PC-3 (cell line): ENCODE measurements at places on chromosomes 13 and 19.

GRCh38 chr13:94656176-94656575 is 54.5 kb downstream of the GPR180 start:
- no peak for DNase-seq
- no peak overlapping the region for H3K4me3 ChIP-seq
- H3K4me1 ChIP-seq = peaks cover 34% of the 10 kb centered on the region
- H3K27me3 ChIP-seq = no peaks in the 10 kb centered on the region
- H3K27ac ChIP-seq = no peak overlapping the region

GRCh38 chr19:3224346-3225168 is at the start of gene CELF5:
TSS of gene CELF5 (plus strand) at chr19:3224661. CDS start at chr19:3224740, 79 bp downstream.
- H3K27ac ChIP-seq = no peak within 1 kb of the TSS
- no peaks in the 10 kb centered on the region; the same call in 1 of the 2 replicates for H3K27me3 ChIP-seq
- no peaks in the 10 kb centered on the region for H3K4me1 ChIP-seq
- no peak within 1 kb of the TSS for H3K4me3 ChIP-seq
- DNase-seq = peak; percentile 30

- no peaks in the 10 kb centered on the region for H3K27me3 ChIP-seq
- no peaks in the 10 kb centered on the region for H3K4me1 ChIP-seq
- peak; percentile 23 for DNase-seq
Observed at GRCh38 chr13:101433895-101434294, 17.6 kb upstream of the NALCN start.

- no peaks in the 10 kb centered on the region for H3K27me3 ChIP-seq
- no peak overlapping the region for H3K27ac ChIP-seq
- H3K4me1 ChIP-seq = no peaks in the 10 kb centered on the region
- no peak for DNase-seq
Observed at GRCh38 chr13:48633700-48634099, 20.0 kb upstream of the CYSLTR2 start.

DNA sequence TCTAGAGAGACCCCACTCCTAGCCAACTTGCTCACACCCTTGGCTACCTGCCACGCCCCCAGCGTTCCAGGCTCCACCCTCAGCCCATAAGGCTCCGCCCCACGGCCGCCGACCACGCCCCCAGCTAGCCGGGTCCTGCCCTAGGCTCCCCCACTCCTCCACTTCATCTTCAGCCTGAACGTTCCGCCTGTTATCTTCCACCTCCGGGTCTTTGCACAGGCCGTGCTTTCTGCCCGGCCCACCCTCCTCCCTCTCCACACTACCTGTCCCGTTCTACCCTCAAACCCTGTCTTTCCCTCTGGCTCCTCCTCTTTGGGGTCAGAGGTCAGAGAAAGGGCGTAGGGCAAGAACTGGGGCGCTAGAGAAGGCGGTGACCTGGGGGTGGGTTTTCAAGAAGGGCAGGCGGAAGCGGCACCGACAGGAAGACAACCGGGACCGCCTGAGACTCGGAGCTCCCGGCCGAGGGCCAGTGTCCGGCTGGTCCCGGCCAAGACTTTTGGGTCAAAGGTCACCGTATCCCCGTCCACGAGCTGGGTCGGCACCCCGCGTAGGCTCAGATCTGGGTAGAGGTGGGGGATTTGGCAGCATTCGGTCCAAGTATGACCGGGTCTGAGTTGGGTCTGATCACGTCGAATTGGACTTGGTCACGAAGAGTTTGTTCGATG is 2.2 kb downstream of the PDE4C start:
- peak; percentile 29 for DNase-seq
- peaks cover 8% of the 10 kb centered on the region; the same call in 1 of the 2 replicates for H3K4me1 ChIP-seq
- peak overlapping the region; percentile 61 for H3K4me3 ChIP-seq
- peaks cover 9% of the 10 kb centered on the region for H3K27me3 ChIP-seq

- H3K27ac ChIP-seq = no peak overlapping the region
- H3K4me3 ChIP-seq = no peak overlapping the region
- no peaks in the 10 kb centered on the region for H3K36me3 ChIP-seq
Observed at GRCh38 chr19:3720349-3720917, 12.2 kb downstream of the TJP3 start.

DNA sequence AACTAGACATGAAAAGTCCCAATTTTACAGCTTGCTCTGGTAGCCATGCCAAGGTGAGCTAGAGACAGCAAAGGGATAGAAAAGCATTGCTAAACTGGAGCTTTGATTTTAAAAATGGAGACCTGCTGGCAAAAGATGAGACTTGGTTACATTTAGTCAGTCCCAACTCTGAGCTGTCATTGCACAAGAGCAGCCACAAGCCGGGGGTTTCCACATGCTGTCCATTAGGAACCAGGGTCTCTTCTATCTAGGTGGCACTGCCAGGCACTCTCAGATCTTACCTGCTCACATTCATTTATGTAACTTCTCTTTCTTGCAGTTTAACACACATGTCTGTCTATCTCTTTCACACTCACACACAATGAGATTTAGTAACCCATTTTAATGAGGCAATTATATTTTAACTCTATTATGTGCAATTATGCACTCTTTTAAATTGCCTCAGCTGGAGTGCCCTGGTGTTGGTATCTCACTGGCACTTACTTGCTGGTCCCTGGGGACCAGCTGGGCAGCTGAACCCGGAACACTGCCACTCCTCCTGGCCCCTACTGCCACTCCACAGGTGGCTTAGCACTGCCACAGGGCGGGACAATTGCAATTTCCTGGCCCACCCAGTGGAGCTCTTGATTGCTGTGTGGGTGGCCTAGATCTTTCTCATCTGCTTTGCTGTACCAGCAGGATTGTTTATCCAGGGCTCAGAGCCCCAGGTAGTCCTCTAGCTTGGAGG is 112.5 kb downstream of the COG6 start:
- no peak overlapping the region for H3K4me3 ChIP-seq
- H3K27me3 ChIP-seq = no peaks in the 10 kb centered on the region

DNA sequence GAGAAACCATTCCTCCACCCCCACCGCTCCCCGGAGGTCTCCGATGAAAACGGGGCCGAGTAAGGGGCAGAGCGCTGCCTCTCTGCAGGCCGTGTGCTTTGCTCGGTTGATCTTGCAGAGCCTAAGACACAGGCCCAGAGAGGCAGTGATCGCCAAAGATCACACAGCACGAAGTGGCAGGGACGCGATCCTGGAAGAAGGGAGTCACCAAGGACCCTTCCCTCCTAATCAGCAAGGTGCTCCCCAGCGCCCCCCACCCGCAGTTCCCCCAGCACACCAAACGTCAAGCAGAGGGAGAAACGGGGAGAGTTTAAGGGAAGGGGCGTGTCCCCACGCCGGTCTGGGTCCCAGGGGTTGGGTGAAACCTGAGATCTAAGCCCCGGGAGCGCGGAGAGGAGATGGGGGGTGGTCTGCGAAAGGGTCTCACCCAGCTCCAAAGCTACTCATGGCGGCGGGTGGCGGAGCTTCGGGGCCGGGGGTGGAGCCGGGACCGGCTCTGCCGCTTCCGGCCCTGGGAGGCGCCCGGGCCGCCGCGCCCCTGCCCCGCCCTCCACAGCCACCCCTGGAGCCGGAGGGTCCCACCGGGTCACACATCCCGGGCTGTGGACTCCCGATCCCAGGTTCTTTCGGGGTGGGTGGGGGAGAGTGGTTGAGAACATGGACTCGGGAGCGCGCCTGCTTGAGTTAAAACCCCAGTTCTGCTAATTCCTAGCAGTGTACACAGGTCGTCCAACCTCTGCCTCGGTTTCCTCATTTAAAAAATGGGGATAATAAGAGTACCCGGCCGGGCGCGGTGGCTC is at the start of gene EML2:
TSS of gene EML2 (minus strand) at position 468 of the 800 bp plus-strand sequence. CDS start at position 447, 21 bp downstream.
- H3K4me1 ChIP-seq = peaks cover 30% of the 10 kb centered on the region
- no peaks in the 10 kb centered on the region for H3K36me3 ChIP-seq
- peak; percentile 36 for DNase-seq
- peak within 1 kb of the TSS; percentile 88 for H3K4me3 ChIP-seq
- no peaks in the 10 kb centered on the region for H3K27me3 ChIP-seq
- H3K27ac ChIP-seq = peak within 1 kb of the TSS; percentile 42

DNA sequence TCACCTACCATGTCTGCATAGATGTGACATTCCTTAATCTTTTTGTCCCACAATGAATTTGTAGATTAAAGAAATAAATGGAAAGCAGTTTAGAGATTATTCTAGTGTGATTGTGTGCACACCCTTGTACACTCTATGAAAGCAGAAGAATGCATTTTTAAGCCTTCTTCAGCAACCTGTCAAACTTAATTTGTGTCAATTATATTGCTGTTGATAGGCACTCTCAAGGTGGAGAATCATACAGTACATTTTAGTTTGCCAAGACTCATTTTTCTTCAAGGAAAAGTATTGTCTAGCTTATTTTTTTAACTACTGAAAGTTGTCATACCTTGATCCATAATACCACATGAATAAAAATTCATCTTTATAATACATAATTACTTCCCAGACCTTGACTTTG is 1898.9 kb downstream of the OLFM4 start:
- no peak for DNase-seq
- H3K36me3 ChIP-seq = no peaks in the 10 kb centered on the region
- no peak overlapping the region for H3K4me3 ChIP-seq
- H3K4me1 ChIP-seq = no peaks in the 10 kb centered on the region

GRCh38 chr19:46221152-46221551 is 8.4 kb upstream of the IGFL1 start:
- no peaks in the 10 kb centered on the region for H3K27me3 ChIP-seq
- no peak for DNase-seq
- no peak overlapping the region for H3K4me3 ChIP-seq
- H3K4me1 ChIP-seq = peaks cover 33% of the 10 kb centered on the region
- H3K36me3 ChIP-seq = no peaks in the 10 kb centered on the region

DNA sequence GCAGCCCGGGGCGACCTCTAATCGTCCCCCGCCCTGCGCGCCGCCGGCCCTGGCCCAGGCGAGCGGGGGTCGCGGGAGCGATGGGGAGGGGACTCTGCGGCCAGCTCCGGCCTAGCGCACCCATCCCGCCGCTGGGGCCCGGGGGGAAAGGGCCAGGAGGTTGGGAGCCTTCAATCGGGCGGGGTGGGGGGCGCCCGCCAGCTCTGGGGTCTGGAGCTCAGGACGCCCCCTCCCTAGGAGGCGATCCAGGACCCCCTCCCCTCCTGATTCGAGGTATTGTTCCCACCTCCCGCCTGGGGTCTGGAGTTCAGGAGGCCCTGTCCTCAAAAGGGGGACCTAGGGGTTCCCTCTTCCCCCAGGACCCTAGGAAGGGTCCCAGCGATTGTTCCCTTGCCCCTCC is 430 bp downstream of the ZNF358 start:
- H3K36me3 ChIP-seq = no peaks in the 10 kb centered on the region
- no peak for DNase-seq
- no peak overlapping the region for H3K27ac ChIP-seq
- peak overlapping the region; percentile 70 for H3K4me3 ChIP-seq
- H3K4me1 ChIP-seq = peaks cover 13% of the 10 kb centered on the region

DNA sequence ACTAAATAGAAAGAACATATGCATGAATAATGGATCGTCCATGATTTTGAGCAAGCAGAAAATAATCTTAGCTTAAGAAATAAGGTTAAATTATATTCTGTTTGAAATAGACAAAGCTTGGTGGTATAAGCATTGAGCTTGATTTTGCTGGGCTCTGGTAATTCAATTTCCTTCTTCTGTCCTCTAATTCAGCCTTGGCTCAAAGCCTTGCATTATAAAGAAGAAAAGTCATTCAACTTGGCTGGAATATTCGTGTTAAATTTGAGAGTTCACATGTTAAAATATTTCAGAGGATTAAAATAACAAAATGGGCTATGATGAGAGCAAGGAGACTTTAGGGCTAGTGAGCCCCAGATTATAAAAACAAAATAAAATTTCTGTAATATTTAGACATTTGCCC is 415.4 kb upstream of the PCDH20 start:
- H3K27me3 ChIP-seq = no peaks in the 10 kb centered on the region
- no peak overlapping the region for H3K27ac ChIP-seq
- no peaks in the 10 kb centered on the region for H3K4me1 ChIP-seq

DNA sequence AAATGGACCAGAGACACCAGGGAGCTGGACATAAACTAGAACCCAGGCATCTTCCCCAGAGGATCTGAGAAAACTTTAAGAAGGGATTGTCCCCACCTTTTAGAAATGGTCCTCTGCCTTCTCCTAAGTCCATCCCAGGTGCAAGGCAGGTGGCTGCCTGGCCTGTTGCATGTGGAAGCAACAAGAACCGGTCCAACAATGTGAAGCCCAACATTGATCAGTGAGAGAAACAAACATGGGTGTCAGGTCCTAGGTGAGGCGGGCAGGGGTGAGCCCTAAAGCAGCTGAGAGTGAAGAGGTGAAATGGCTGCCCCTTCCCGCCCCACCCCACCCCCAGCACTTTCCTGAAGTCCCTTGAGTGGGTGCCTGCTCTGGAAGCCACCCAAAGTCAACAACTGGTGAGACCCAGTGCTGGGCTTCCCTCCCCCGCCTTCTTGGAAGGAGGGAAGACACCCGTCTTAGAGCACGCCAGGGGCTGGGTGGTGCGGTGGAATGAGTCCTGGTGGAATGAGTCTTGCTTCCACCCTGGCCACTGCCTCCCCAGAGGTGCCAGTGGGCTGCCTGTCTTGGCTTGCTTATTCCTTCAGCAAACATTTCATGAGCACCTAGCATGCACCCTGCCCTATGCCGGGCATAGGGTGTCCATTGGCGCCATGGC is 1.7 kb downstream of the AP1M1 start:
- peak overlapping the region; percentile 86; the same call in 1 of the 2 replicates for H3K4me3 ChIP-seq
- DNase-seq = no peak
- H3K4me1 ChIP-seq = peaks cover 28% of the 10 kb centered on the region
- H3K27me3 ChIP-seq = no peaks in the 10 kb centered on the region
- H3K27ac ChIP-seq = no peak overlapping the region

- H3K4me3 ChIP-seq = no peak overlapping the region
- H3K27ac ChIP-seq = no peak overlapping the region
- no peaks in the 10 kb centered on the region for H3K36me3 ChIP-seq
- no peaks in the 10 kb centered on the region for H3K27me3 ChIP-seq
- no peaks in the 10 kb centered on the region for H3K4me1 ChIP-seq
Observed at GRCh38 chr13:27293076-27293691, 22.6 kb downstream of the RASL11A start.

DNA sequence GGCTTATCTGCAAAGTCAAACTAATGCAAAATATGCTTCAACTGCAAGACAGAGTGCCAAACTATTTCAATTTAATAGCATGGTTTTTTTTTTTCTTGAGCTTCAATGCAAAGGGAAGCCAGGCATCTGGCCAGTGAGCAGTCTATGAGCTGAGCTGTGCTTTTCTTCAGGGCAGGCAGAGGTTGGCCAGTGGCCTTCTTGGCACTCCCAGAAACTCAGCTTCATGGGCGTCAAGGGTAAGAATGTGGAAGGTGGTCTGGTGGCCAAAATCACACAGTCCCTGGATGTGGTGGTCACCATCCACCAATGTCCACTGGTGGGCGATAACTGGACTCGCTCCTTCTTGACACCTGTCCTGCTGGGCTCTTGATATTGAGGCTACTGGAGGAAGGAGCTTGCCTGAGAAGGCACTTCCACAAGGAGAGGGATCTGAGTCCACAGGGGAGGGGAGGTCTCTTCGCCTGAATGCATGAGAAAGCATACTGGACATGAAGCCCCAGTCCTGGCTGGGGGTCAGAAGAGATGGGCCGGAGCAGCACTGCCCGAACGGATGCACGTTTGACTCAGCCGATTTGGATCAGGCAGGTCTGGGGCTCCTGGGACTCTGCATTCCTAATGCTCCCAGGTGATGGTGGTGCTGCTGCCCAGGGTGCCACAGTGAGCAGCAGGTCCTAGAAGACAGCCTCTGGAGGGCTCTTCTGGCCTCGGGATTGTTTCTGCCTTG is 17.1 kb downstream of the COL4A2 start:
- H3K27ac ChIP-seq = no peak overlapping the region
- DNase-seq = no peak
- H3K27me3 ChIP-seq = no peaks in the 10 kb centered on the region
